Right kidney (tissue), 9 donors: ENCODE measurements at places on chromosomes 7 and 10.

- DNase-seq, result no peak
Observed at GRCh38 chr10:92024700-92025099, 101.1 kb downstream of the BTAF1 start.

DNA sequence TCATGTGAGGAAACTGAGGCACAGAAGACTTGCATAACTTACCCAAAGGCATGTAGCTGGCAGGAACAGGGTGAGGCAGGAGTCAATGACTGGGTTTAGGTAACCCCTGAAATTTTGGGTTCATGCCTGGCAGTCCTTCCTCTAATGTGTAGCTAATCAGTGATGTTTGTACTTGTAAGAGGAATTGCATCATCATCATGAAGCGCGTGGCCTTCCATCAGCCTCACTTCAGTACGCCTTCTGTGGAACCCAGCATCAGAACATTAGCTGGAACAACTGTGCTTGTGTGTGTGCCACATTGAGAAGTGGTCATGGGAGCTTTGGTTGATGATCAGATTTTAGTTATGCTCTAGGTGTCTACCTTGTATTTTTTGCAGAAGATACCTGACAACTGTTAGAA lies 18.2 kb upstream of the STMP1 start:
- no peak for DNase-seq

DNA sequence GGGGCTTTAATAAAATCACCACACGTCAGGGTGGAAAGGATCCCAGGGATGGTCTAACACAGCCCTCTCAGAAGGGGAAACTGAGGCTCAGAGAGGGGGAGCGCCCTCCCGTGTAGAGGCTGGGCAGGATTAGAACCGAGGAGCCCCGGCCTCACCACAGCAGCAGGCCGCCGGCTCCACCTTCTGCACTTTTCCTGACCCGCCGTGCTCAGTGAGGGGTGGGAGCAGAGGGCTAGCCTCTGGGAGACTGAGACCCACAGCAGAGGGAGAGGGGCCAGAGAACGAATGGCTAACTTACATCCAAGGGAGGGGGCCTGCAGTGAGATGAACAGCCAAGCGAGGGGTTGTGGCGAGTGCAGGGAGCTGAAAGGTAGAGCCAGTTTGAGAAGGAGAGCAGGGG lies 79.5 kb downstream of the COL13A1 start:
- DNase-seq, result no peak

DNA sequence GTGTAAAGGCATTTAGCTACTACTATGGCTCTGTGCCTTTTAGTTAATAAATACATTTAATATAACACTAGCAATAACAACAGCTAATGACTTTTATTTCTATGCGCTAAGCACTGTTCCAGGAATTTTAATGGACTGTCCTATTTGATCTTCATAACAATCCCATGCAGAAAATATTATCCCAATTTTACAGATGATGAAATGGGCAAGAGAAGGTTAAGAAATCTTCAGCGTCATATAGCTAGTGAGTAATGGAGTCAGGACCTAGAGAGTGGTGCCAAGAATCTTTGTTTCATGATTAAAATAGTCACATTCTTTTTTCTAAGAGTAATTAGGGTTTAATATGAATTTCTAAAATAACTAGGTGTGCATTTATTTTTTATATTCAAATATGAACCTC lies 32.4 kb downstream of the ACTA2 start:
- DNase-seq, result no peak

DNA sequence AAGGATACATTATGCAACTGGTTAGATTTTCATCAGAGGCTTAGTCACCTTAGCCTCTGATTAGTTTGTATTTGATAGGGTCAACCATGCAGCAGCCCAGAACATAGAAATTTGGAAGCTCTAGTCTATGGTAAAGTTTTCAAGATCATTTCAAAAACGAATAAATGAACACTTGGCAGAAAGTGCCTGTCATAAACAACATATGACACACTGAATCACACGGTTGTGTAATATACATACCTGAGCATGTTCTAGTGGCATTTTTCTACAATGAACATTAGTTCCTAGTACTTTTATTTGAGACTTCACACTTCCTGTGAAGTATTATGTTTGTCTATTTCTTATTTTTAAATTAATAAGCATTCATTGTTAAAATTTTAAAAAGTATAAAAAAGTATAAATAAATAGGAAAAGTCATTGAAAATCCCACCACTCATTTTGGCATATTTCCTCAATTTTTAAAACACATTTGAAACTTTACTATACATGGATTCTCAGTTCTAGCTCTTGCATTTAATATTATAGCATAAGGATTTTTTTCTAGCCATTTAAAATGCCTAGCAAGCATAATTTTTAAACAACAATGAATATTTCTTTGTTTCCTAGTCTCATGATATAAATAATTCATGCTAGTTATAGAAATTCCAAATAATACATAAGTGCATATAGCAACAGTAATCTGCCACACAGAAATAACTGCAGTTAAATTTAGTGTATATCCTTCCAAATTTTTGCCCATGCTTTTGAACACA lies 25.7 kb upstream of the PRPS1L1 start:
- no peak for DNase-seq

- no peak for DNase-seq
Observed at GRCh38 chr7:100949933-100950443, 654 bp downstream of the MUC3A start.

DNA sequence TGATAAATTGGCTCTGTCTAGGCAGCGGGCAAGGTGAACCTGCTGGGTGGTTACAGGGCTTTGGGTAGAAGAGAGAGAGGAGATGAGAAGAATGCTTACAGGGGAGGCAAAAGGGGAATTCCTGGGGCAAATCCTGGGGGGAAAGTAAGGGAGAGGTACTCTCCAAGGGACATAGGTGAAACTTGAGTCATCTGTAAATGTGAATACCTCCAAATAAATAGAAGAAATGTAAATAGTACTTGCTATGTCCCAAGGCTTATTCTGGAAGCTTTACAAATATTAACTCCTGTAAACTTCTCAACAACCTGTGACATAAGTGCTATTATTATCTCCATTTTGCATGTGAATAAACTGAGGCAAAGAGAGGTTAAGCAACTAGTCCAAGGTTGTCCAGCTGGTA lies 57.7 kb upstream of the CDK13 start:
- no peak for DNase-seq

DNA sequence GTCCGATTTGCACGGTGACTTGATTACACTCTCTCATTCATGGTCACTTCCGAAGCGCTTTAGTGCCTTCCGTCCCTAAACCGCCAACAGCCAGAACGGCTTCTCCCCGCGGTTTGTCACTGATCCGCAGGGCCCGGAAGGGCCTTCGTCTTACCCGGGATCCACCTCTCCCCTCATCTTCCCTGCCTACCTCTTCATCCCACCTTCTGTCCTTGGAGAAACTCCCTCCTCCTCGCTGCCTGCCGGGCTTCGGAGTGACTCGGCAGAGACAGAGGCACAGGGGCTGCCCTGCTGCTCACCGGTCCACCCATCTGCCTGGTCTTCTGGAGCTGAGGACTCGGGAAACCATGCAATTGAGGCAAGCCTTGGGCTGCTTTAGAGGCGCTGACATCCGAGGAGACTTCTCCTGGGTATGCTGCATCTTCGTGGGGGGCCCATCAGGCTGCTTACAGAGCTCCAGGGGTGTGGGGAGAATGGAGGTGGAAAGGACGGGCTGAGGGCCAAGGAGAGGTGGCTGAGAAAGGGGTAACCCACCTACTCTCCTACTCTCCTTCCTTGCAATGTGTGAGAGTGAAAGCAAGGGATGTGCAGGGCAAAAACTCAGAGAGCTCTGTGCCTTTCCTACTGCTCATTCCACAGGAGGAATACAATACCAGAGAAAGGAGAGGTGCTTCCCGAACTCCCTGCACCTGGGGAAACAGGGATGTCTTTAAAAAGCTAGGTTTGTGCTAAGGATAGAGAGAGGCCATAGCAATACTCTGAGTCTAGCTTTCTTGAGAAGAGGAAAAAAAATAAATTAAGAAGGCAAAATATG lies 1.0 kb upstream of the HOXA11 start:
- DNase-seq, result peak; percentile 78

DNA sequence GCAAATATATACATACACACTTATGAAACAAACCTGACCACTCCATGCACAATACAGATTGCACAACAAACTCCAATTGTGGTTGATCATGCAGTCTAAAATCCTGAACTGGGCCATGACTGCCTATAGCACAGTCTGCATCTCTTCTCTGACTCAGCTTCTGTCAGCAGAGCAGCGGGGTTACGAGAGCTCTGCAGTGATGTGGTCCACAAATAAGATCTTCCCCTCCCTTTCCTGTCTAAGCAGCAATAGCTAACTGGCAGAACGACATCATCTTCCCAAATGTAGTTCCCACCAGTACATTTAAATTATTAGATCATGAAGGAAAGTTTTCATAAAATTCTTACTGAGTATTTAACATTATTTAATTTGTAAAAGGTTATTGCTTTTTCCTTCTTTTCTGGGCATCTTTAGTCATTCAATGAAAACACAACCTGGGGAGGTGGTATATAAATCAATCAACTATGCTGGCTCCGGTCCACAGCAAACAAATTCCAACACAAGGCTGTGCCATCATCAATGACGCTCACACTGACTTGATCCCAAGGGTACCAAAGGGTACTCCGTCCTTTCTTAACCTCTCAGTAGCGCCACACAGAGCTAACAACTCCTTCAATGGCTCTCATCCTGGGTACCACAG lies 17.1 kb downstream of the ARHGAP21 start:
- no peak for DNase-seq

GRCh38 chr10:114975091-114975490 lies 37.1 kb downstream of the TRUB1 start:
- no peak for DNase-seq

- peak; percentile 62 for DNase-seq
Observed at GRCh38 chr10:133520193-133520738, 6.9 kb upstream of the CYP2E1 start.

DNA sequence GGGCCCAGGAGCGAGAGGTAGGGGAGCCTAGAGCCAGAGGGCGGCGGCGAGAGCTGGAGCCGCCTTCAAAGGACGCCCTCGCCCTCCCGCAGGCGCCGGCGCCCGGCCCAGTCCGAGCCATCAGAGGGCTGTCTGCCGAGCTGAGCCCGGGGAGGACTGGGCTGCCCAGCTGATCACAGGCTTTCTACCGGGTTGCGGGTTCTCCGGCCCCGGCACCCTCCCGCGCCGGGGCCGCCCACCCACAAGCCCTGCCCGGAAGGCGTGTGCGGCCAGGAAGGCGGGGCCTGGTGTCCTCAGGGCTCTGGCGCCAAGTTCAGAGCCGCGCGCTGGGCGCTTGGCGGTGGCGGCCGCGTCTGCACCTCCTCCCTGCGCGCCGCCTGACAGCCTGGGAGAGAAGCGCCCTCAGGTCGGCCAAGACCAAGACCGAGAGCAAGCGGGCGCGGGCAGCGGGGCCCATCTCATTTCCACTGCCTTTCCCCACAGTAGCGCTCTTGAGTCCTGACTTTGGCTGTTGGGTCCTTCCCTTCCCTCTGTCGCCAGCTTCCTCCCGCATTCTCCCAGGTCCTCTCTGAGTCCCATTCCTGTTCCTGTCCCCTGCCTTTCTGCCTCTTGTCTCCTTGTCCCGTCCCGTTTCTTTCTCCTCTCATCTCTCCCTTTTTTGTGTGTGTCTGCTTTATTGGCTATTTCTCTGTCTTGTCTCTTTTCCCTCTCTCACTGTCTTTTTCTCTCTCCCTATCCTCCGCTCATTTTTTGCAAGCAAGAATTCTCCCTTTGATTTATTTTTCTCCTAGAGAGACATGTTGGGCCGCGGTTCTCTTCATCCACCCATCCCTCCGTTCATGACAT lies 60.6 kb upstream of the MSMB start:
- DNase-seq, result peak; percentile 80

GRCh38 chr10:13106387-13107045 lies 6.6 kb downstream of the OPTN start:
- no peak for DNase-seq
